ENCODE measurements at places on chromosomes 5 and 9. TPM values are rescaled to one million over a fixed set of nuclear protein-coding genes. Genes with fewer than 3 reads are reported as not detected.

The PLPP7 gene
- 0.65 TPM for total RNA-seq

The LAMC3 gene
- 0.19 TPM for total RNA-seq

- no peak for DNase-seq
Observed at GRCh38 chr5:33299621-33300208, 141.1 kb upstream of the TARS1 start.

DNA sequence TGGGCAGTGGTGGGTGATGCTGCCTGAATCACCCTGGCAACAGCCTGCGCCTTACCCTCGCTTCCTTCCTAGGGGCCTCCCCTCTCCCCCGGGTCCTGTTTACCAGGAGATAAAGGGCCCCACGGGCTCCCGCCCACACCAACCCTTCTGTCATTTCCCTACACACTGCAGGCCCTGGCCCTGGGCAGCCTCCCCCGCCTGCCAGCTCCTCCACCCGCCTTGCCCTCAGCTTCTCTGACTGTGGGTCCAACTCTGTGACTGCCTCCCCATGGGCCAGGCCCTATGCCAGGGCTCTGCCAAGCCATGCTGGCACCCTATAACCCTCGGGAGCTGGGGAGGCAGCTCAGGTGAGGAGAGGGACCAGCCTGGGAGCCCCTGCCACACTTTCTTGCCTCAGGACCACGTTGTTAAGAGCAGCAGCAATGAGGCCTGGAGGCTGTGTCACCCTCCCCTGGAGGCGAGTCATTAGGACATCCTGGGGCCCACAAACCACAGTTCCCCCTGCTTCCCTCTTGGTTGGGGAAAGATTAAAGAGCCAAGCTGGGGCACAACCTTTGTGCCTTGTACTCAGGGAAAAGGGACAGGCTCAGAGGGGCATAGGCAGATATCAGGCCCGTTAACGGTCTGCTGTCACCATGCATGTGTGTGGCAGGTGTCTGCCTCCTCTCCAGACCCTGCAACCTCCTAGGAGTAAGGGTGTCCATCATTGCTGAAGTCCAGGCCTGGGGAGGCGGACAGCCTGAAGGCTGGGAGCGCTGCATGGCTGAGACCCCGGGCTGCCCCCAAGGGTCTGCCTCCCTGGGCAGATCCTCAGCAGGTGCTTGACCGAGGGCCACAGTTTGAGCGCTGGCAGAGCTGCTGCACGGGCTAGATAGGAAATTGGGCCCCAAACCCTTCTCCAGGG, 2.8 kb downstream of the MGAT4B start:
- peak; percentile 48 for DNase-seq

DNA sequence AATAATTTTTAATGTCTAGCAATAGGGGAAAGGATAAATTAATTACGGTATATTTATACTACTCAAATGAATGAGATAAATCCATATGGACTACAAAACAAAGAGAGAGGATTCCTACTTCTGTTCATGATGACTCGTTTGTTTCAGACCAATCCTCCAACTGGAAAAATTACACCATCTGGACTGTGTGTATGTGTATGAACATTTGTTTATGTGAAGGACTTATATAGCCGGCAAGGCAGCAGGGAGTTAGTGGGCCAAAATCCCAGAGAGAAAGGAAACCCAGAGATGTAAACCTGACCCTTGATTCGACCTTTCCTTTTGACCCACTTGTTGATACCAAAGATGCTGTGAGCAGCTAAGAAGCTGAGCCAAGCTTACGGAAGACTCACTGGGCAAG, 20.1 kb downstream of the PDE6A start:
- DNase-seq: no peak

DNA sequence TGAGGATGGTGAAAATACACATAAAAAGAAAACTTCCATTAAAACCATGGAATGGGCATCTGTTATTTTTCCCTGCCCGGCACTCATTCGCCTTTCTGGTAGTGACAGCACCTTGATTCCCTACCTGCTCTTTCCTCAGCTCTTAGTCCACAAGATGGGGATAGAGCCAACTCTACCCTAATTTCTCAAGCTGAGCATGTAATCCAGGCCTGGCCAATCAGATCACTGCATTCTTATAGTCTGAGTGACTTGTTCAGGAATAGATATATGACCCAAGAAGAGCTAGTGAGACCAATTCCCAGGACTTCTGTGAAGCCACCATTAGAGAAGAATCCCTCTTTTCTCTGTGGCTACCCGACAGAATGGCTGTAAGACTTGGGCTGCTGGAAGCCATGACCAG, 58.1 kb downstream of the TSSK1B start:
- no peak for DNase-seq

GRCh38 chr5:59767681-59768151, 125.8 kb downstream of the PDE4D start:
- no peak for DNase-seq

Measured in activated naive CD8-positive, alpha-beta T cell treated with anti-CD3 and anti-CD28 coated beads, Interleukin-2, amount 10 ng/mL, durations not matched to agents 7 days and 5 days (primary cell).